ENCODE measurements at places on chromosomes 5 and 9. TPM values are rescaled to one million over a fixed set of nuclear protein-coding genes. Genes with fewer than 3 reads are reported as not detected.

DNA sequence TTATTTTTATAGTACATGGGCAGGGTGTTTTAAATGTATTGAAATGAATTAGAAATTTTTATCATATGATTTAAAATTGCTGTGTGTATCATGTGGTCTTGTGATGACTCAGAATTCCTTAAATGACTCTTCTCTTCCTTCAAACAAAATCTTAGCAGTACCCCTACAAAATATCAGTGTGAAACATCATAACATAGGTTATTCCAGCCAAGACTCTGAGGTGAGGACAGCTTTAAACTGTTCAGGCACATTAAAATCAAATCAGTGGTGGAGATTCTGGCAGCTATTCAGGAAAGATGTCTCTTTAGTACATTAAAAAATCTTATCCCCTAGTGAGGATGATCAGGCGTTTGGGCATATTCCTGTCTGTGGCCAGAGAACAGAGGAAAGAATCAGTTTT lies 174.0 kb downstream of the MAN2A1 start:
- DNase-seq: peak; percentile 18

- DNase-seq: no peak
These were observed 535.2 kb upstream of the CLINT1 start for GRCh38 chr5:158394102-158394501.

GRCh38 chr5:98414938-98415337 lies 358.5 kb upstream of the RGMB start:
- DNase-seq: peak; percentile 83

GRCh38 chr5:16854351-16854750 lies 81.7 kb downstream of the MYO10 start:
- DNase-seq: no peak

GRCh38 chr5:72199681-72200080 lies 92.4 kb downstream of the MAP1B start:
- no peak for DNase-seq

DNA sequence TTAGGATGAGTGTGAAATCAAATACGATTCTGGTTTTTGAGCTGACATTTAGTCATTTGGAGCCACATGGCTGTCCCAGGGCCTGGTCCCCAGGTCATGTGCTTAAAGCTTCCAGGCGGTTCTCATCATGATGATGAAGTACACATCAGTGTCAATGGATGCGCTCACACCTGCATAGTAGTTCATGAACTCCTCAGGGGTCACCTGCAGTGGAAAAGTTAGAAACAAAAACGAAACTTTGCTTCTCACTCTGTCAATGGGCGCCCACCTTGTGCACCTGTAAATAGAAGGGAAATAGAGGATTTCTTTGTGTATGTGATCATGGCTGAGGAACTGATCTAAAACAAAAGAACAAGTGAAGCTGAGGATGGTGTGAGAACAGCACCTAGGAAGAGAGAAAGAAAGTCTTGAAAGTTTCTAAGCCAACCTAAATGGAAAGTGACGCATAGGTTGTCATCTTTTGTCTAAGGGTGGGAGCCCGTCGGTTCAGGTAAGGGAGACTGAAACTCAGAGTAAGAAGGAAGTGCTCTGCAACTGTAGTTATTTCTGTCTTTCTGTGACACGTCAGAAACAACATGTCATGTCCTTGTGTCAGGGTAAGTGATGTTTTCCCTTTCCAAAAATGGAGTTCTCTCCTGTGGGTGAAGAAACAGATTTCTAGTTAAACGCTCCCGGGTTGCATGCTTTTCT lies 33.8 kb downstream of the CAPSL start:
- DNase-seq: no peak

DNA sequence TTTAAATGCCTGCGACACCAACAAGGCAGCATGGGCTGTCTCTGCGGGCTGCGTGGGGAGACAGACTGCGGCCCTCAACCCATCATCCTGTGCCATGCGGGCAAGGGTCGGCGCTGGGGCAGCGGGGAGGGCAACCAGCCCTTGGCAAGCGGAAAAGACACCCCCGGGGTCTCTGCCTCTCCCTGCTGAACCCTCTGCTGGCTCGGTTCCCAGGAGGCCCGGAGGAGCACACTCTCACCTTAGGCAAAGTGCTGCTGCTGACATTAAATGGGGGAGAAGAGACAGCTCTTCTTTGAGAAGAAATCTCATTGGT lies 129.6 kb upstream of the PPP1R26 start:
- no peak for DNase-seq

DNA sequence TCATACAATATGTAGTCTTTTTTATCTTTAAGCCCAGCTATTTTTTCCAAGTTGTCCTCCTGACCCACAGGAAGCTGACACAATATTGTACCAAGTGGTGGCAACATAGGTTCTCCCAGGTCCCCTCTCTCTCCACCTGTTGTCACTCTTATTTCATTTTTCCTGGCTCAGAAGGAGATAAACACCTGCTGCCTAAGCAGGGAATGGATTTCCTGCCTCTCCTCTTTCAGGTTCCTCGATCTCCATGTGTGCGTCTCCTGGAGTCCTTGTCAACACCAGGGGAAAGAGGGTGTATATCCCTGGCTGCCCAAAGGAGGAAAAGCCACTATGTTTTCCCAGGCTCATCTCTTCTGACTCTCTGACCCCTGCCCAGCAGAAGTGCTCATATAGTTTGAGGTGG lies 81.8 kb upstream of the KLF9 start:
- DNase-seq: no peak

DNA sequence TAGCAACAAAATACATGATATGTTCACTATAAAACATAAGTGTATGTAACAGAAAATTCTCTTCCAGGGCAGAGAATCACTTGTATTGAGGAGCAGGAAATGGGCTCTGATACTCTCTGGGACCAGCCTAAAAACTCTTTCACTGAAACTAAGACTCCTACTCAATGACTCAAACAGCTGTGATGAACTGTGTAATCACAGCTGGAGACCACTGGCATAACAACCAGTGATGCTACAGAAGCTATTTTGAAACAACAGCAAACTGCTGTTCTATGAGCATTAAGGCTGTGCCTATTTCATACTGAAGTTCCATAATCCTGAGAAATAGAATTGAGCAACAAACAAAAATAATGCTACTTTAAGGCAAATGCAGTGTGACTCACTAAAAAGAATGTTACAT lies 594.0 kb downstream of the HINT1 start:
- DNase-seq: no peak

DNA sequence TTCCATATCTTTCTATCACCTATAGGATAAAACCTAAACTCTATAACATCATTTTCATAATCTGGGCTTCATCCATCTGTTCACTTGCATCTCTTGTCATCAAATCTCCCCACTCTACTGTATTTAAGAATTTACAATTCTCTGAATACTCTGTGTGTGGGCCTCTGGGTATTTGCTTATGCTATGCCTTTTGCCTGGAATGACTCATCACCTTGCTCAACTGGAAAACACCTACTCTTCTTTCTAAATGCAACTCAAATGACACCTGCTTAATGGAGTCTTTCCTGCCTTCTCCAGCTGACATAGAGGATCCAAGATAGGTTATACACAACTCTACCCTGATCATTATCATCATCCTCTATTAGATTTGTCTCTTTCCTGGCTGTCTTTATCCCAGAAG lies 421.7 kb downstream of the SPATA31D1 start:
- DNase-seq: peak; percentile 33

- DNase-seq: no peak
These were observed 133.0 kb upstream of the PPP1R26 start for GRCh38 chr9:135346438-135347050.

DNA sequence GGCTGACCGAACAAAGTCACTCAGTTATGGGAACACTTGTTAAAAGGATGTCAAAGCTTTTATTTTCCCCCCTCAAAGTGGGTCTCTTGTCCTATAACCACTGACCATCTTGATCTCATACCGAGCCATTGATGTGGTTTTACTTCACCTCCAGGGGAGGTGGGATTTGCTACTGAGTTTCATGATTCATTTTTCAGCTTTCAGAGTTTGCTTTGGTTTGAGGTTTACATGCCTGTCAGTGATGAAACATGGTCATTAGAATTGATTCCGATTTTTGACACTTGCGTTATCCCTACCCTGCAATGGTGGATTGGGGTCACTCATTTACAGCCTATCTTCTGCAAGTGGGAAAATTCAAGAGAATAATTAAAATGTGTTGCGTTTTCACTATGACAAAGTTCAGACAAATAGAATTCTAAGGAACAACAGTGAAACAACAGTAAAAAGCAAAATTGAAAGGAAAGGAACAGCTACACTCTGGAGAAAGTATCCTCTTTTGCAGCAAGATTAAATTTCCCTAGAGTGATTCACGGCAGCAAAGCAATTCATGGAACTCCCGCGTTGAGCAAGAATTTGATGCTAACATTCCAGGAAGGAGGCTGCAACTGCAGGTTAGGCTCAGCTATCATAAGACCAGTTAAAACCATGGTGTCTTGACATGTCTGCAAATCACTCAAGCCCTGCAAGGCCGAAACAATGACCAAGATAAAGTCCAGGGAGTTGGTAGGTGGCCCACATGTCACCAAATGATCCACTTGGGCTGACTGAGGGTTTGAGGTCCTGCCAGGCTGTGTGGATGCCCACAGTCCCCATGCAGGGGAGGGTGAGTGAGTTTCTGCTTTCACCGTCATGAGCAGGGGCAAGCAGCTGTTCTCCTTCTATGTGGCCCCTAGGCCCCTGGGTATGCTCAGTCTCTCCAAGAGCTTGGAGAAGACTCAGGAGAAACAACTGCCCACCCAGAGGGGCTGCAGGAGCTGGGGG lies 9.4 kb downstream of the GADD45G start:
- peak; percentile 31 for DNase-seq

- no peak for DNase-seq
These were observed 17.9 kb upstream of the TRIO start for GRCh38 chr5:14125262-14125661.

DNA sequence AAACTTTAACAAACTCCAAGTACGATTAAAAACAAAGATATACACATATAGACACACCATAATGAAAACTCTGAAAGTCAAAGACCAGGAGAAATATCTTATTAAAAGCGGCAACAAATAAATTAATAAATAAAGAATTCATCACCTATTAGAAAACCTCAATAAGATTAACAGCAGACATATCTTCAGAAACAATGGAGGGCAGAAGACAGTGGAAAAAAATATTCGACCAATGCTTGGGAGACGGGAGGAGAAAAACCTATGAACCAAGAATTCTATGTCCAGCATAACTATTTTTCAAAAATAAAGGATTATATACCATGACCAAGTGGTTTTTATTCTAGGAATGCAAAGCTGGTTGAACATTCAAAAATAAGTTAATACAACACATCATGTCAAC lies 578.6 kb upstream of the CCNG1 start:
- no peak for DNase-seq

- DNase-seq: no peak
These were observed 97.0 kb upstream of the VCAN start for GRCh38 chr5:83374547-83374946.

DNA sequence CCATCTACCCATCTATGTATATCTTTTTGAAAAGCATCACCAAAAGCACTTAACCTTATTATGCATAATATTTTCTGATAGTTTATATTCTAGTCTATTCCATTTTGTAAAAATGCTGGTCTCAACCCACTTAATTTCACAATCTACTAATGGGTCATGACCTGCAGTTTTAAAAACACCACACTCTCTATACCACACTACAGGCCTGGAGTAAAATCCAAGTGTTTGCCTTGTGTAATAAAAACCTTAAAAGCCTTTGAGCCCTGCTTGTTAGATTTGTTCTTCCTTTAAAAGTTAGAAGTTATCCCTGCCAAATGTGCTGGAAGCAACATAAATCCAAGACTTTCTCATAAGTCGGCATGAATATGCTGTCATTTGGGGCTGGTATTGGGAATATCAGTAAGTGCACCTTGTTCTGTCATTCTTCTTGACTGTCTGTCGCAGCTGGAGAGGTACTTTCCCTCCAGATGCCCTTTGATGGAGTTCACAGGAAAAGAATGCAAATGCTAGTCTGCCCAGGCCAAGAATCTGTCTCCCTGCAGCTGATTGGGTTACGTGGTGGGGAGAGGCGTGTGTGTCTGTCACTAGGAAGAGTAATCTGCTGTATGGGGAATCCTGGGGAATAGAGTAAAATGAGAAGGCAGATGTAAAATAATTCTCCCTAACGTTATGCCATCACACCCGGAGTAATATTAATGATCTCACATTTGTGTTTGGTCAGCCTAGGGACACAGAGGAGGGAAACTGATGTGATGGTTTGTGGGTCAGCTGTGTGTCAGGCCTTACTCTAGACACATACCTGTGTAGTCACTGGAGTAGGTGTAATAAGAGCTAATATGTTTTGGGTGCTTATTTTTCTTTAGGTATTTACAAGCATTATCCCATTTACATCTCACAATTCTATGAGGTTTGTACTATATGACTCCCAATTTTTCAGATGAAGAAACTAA lies 79.4 kb downstream of the ZNF366 start:
- DNase-seq: peak; percentile 70

DNA sequence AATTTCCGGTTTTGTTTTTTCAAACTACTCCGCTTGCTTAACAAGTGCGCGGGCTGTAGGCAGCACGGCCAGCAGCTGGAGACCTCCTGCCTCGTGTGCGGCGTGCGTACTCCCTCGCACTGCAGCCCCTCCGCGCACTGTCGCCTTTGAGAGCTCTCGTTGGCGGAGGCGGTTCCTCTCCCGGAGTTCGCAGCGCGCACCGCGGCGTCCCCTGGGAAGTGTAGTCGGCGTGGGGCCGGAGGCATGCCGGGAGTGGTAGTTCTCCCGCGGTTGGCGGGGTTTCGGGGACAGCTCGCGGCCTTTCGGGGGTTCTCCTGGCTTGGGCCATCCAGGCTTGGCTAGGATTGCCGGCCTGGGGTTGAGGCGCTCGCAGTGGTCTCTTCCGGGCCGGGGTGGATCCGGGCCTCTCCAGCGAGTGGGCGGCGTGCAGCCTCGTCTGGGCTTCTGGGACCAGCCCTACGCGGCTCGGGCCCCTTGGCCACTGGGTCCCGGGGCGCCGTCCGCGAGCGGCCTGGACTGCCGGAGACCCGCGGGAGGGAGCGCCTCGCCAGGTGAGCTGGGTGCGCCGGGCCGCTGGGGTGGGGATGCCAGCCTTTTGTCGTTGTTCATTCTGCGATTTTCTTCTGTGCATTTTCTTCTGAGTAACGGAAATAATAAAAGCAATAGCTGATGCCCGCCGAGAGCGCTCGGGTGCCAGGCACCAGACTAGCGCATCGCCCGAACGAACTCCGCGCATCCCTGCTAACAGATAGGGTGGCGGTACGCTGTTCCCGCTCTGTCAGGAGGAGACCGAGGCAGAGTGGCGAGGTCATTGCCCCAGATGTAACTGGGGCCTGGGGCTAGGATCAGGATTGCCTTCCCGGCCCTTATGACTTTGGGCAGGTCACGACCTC lies at the start of gene ZNF354C:
Gene ZNF354C (plus strand): TSS at position 258 of the 893 bp plus-strand sequence. CDS start 1,696 bp downstream, outside the sequence.
- no peak for DNase-seq

- DNase-seq: no peak
These were observed at the start of gene SIT1 for GRCh38 chr9:35650341-35651158. TSS of gene SIT1 (minus strand) at chr9:35650931. CDS start at chr9:35650853, 78 bp downstream.

GRCh38 chr5:122500245-122501088 lies 188.4 kb downstream of the SNCAIP start:
- peak; percentile 63 for DNase-seq

Gene HNRNPH1
- total RNA-seq: 554 TPM

Gene SLC34A3
- total RNA-seq: 1.6 TPM

Gene ANKDD1B
- total RNA-seq: not detected

Gene CKS2
- total RNA-seq: 553 TPM

Gene SLC6A7
- total RNA-seq: not detected

Gene IFNA13
- not detected for total RNA-seq

Gene PCDHA9
- 0.07 TPM for total RNA-seq

Gene TUSC1
- total RNA-seq: 31.2 TPM

Gene COL5A1
- 205 TPM for total RNA-seq

Gene SPINK4
- not detected for total RNA-seq

Gene MTREX
- 119 TPM for total RNA-seq

Gene LVRN
- total RNA-seq: not detected

Gene MAMDC2
- total RNA-seq: 4.2 TPM
